ENCODE measurements at places on chromosomes 1 and 21.

GRCh38 chr1:11051781-11052511 lies 4.9 kb upstream of the MASP2 start:
- DNase-seq: no peak

DNA sequence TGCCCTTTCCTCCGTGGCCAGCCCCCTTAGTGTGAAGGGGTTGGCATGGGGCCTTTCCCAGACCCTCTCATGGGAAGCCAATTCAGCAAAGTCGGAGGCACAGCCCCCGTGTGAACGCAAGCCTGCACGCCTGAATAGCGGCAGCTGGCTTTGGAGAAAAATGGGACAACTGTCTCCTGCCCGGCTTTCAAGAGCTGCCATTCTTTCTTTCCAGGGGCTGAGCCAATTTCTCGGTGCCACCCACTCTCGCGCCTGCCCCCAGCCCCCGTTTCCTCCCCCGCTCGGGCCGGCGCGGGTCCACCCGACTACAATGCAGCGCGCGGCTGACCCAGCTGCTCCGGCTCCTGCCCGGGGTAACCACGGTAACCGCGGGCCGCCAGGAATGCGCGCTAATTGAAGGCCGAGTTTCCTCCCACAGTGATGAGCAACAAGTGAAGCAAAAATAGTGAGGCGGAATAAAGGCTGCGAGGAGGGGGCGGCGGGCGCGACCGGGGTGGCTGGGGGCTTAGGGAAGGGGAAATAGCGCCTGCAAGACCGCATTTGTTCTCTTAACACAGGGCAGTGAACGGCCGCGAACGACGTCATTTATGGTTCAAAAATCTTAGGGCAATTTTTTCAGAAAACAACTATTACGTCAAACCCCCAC lies 27.8 kb downstream of the ILDR2 start:
- DNase-seq: peak; percentile 25

DNA sequence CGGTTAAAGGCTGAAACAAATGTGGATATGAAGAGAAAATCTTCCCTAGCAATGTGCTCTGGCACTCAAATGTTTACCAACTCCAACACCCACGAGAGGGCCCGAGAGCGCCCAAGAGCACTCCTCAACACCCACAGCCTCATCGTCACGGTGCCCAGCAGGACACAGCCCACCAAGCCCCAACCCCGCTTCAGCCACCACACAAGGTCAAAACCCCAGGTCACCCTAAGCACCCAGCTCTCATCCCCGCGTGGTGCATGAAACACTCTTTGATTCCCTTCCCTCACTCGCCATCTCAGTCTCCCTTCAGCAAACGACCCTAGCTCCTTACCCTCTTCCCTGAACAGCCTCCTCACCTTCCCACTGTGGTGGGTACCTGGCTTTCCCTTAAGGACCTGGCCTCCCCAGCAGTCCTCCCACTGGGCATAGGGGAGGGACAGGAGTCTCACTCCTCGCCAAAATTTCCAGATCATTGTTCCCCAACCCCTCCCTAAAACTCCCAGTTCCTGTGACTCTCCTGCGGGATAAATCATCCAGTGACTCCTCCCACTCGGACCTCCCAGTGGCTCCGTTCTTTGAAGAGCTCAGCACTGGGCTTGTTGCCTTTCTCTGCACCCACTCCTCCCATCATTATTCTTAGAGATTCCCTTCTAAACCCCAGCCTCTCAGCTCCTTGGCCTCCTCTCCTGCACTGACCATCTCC lies 170.4 kb upstream of the SYT6 start:
- no peak for DNase-seq

- DNase-seq: no peak
These were observed 683 bp upstream of the DMAP1 start for GRCh38 chr1:44212355-44213221.

DNA sequence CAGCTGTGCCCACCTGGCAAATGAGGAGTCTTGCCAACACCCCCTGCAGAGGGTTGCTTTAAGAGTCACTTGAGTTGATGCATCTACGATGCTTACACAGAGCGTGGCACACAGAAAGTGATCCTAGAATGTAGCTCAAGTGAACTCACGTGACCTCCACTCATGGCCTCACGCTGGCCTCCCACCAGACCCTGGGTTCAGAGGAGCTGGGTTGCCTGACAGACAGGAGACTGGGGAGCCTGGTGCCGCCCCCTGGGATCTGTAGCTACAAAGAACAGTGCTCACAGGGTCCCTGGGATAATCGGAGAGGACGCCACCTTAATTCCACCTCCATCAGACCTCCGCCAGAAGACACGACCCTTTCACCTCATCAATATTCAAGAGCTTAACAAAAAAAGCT lies 81.4 kb upstream of the CASZ1 start:
- DNase-seq: no peak

DNA sequence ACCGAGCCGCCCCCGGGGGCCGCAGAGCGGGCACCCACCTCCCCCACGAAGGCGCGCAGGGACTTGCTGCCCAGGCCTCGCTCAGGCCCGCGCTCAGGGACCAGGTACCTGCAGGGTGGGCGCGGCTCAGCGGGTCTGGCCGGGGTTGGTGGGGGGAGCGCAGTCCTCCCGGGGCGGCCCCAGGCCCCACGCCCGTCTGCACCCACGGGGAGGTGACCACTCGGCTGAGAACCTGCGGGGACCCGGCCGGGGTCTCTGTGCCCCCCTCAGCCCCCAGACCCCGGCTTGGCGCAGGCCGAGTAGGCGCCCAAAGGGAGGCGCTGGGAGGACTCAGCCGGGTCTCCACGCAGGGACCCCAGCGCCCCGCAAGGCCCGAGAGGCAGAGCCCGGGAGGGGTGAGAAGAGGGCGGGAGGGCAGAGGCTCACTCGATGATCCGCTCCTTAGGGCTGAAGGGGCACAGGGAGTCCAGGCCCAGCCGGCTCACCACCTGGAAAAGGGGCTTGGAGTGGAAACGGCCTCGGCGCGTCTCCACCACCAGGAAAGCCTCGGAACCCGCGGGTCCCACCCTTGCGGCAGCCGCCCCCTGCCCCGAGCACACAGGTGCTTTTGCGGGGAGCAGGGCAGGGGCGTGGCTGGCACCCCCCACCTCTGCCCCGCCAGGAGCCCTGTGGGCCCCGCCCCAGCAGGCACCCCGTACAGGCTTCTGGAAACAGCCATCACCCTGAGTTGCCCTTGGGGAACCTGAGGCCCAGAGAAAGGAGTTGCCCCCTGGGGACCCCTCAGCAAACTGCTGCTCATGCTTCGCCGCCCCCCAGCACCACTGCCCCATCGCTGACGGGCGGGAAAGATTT lies 9.3 kb downstream of the FTCD start:
- DNase-seq: no peak

DNA sequence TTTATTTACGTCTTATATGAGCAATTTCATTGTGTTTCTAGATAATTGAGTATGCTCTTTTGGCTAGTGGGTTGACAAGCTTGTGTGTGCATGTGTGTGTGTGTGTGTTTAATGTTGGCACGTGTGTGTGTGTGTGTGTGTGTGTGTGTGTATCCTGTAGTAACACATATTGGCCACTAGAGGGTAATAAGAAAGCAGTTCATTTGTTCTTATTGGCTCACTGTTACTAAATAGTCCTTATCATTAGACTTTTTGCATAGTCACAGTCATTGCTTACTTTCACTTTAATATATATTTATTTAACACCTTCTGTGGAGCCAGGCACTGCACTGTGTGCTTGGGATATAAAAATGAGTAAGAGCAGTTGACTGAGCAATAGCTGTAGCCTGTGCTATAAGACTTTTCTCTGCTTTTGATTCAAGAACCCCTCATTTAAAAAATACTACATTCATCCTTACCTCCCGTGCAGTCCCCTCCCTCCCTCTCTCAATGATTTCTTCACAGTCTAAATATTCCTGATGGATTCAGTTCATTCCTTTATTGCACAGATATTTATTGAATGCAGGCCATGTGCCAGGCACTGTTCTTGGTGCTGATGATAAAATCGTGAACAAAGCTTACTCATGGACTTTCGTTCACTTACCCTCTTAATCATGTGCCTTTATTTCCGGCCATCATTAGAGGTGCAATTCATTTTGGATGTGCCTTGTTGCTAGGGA lies 96.7 kb downstream of the DYRK1A start:
- no peak for DNase-seq

DNA sequence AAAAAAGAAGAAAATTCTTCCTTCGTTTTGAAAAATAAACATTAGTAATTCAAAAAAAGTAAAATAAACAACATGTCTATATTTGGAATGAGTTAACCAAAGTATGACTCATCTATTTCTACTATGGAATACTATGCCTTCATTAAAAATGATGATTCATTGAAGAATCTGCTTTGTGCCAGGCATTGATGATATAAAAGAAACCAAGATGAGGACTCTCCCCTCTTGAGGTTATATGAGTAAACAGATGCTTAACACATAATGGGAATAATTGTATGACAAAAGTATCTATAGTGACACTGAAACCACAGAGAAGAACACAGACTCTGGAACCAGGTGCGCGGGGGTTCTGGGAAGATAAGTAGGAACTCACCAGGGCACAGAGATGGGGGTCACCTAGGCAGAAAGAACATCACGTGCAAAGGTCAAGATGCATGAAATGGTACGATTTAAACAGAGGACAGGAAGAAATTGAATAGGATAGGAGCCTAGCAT lies 18.8 kb downstream of the ELF3 start:
- no peak for DNase-seq

GRCh38 chr1:201302163-201303152 lies 19.2 kb downstream of the PKP1 start:
- DNase-seq: no peak

- no peak for DNase-seq
These were observed 26.1 kb upstream of the SMIM12 start for GRCh38 chr1:34885405-34886247.

DNA sequence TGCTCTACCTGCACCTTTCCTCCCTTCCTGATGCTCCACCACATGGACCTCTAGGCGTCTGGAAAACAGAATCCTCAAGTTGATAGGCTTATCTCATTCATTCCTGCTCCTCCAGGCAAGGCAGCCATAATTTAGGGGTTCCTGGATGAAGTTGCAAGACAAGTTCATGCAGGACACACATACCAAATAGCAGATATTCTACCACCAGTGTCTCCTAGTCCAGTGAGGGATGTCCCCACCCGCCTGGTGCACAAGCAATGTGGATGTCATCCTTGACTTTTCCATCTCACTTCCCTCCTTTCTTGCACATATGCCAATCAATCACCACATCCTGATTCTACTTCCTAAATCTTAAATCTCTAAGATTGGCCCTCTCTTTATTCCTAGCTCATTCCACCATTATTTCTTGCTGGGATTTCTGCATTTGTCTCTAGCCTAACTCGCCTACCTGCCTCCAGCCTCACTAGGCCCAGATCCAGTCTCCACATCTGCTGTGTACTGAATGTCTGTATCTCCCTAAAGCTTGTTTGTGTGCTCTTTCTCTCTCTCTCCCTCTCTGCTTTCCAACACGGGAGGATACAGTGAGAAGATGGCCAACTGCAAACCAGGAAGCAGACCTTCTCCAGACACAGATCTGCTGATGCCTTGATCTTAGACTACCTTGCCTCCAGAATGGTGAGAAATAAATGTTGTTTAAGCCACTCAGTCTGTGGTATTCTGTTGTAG lies 40.5 kb downstream of the CD34 start:
- DNase-seq: no peak

DNA sequence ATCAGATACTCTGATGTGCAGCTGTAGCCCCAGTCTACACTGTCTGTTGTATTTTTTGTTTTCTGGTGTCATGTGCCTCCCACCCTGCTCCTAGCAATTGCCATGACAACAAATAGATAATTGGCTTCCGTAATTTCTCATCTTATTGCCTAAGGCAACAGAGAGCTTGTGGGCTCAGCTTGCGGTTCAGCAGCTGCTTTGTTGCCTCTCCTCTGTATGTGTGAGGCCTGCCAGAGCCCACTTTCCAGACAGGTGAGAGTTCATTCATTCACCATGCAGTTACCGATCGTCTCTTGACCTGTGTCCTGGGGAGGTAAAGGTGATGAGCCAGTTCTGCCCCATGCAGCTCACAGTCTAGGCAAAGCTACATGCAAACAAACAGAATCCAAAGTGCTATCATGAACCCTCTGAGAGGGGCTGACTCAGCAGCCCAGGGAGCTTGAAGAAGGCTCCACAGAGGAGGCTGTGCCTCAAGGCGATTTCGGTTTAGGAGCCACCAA lies 11.9 kb downstream of the LGALS8 start:
- no peak for DNase-seq

GRCh38 chr1:108067884-108068540 lies 103.0 kb upstream of the VAV3 start:
- DNase-seq: no peak

DNA sequence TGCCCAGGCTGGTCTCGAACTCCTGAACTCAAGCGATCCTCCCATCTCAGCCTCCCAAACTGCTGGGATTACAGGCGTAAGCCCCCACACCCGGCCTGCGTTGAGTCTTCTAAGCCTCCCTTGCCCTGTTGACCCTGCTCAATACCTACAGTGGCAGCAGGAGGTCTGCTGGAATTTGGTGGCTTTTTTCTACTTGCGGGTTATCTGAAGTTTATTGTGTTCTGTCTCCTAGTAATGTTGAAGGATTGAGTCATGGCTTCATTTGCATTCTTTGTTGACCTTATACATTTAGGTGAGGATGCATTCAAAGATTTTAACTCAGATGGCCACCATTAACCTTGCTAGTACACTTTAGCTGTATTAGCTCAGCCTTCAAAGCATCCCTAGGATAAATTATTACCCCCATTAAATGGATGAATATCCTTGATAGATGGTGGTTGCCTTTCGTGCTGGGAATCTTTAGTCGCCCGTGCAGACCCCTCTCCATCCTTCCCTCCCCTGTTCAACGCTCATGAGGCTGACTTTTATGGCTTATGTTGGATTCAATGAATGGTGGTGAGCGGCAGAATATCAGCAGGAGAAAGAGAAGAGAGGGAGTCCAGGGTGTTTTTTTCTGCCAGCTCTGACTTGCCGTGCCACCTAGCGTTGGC lies 9.7 kb upstream of the NPPB start:
- no peak for DNase-seq

DNA sequence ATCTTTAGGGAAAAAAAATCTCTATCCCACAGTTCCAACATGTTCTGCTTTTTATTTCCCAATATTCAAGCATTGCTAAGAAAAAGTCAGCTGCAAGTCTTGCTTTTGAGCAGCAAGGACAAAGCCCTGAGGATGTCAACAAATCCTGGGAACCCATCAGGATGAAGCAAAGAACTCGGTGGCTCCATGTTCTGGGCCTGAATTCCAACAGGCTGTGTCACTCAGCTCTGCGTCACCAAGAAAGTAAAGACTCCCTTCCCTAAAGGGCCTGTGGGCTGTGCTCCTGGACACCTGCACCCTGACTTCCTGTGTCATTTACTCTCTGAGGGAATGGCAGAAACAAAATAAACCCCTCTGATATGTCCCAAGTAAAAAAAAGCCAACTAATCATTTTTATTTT lies 95.5 kb downstream of the TIAM1 start:
- DNase-seq: no peak

- no peak for DNase-seq
These were observed 49.4 kb downstream of the EDEM3 start for GRCh38 chr1:184705271-184705670.

- no peak for DNase-seq
These were observed 56.2 kb downstream of the NTNG1 start for GRCh38 chr1:107196973-107197562.

GRCh38 chr1:97192872-97193572 lies 471.4 kb downstream of the PTBP2 start:
- no peak for DNase-seq

Measured in omental fat pad (tissue), 4 donors.